Activated CD8-positive, alpha-beta memory T cell treated with anti-CD3 and anti-CD28 coated beads for 1 hour (primary cell): ENCODE measurements at places on chromosomes 7 and 10.
A peak's percentile ranks its signal among the peaks of the same experiment; 100 is the strongest.

- no peak for DNase-seq
Measured at GRCh38 chr7:10815546-10815945, 158.1 kb upstream of the PHF14 start.

DNA sequence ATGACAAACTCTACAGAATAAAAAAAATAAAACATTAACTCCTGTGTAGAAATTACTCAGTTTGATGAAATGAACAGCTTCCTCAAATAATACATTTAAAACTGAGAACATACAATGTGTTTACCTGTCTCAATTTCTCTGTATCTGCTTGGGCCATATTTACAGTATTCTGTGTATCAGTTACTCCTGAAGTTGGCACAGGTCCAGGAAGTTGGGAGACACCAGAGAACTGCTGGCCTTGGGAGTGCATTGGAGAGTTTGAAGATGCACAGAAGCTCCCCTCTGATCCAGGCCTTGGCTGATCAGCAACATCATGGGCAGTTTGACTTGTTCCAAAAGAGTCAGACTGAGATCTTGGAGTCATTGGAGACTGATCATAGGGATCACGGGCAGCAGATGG is 155.1 kb downstream of the GALNT11 start:
- DNase-seq, result no peak

GRCh38 chr10:63467841-63468240 is 2.1 kb upstream of the JMJD1C start:
- DNase-seq, result no peak

GRCh38 chr7:139095194-139095659 is 14.3 kb downstream of the ZC3HAV1 start:
- peak; percentile 49 for DNase-seq

- no peak for DNase-seq
Measured at GRCh38 chr10:23192712-23193434, 761 bp downstream of the PTF1A start.
